ENCODE measurements at places on chromosomes 2 and 18.

DNA sequence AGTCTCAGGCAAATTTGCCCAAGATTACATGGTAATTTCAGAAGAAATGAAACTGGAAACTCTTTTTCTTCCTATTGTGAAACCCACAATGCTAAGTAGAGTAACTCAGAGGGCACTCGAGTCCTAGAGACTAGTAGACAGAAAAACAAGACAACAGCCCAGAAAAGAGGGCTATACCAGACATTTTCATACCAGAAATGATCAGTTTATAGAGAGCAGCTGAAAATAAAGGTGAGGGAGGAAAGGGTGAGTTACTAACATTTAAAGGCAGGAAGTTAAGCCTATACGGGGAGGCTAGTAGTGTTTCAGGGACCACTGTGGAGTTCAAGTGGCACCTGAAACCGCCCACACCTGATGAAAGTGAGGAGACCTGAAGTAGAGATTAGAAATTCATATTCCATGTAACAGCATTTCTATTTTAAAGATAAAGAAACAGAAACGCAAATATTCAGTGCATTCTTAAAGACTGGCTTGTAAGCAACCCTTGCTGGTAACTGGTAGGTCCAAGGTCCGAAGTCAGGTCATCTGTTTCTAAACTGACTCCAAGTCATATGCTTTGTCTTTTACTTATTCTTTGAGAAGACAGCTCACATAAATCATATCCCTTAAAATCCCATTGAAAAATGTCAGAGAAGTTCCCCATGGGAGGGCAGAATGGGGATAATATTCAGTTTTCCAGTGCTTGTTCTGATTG, 145.1 kb upstream of the ITGB6 start:
- DNase-seq: no peak

- DNase-seq: no peak
These were observed 150.1 kb downstream of the ANTXR1 start for GRCh38 chr2:69163109-69163508.

- no peak for DNase-seq
These were observed 193.4 kb upstream of the RMP24 start for GRCh38 chr18:35778850-35779627.

- DNase-seq: no peak
These were observed 48.3 kb downstream of the COL3A1 start for GRCh38 chr2:189022492-189022891.

DNA sequence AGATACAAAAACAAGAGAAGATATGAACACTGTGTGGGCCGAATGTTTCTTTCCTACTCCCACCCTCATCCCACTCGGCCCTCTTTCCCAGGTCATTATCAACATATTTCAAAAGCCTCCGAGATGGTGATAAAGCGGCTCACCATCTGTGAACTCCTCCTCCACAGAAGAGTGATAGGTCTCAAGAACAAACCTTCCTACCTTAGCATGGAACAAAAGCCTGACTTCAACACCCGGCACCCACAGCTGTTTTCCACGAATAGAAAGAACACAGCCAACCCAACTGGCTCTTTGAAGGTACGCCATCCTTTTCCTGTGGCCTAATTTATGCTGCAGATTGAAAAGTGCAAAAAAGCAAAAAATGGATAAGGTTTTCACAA, 28.8 kb downstream of the BCL2 start:
- DNase-seq: no peak

GRCh38 chr2:10980886-10981425, 69.2 kb downstream of the KCNF1 start:
- DNase-seq: no peak

GRCh38 chr2:2324565-2325101, 6.4 kb downstream of the MYT1L start:
- peak; percentile 47 for DNase-seq

DNA sequence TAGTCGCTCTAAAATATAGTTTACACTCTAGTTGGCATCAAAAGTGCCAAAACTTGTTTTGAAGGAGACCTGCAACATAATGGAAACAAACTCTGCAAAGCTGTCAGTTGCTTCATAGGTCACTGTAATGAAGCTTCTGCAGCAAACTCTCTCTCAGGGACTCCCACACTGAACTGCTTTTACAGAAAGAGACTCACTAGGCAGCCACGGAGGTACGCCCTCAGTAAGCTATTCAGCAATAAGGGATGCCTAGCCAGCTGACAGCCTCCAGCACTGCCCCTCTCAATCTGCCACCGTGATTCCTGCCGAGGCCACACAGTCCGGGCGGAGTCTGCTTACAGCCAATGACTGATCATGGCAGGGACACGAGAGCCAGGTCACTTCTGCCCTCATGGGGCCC, 51.1 kb downstream of the COLEC12 start:
- no peak for DNase-seq

DNA sequence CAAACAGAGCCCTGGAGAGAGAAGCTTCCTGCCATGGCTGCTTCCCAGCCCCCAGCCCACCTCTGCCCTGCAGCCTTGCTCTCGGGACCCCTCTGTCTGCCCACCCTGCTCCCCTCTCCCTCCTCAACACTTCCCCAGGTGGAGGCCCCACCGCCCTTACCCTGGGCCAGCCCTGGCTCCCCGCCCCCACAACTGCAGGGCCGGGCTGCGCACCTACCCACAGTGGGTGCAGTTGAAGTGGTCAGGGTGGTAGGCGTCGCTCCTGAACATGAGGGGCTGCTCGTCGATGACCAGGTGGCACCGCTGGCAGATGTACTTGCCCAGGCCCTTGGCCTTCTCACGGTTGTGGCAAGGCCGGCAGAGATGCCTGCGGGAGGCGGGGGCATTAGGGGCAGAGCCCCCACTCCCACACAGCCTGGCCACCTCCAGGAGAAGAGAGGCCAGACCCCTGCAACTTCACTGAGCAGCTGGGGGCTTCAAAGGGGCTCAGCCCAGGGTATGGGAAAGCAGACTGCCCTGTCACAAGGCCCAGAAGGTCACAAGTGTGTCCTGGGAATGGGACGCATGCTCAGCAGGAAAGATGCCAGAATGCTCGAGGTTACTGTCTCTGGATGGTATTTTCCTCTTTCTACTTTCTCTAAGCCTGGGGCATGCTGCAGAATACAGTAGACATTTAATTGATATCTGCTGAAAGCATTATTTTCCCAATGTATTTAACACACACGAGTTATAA, 3.1 kb upstream of the GPR17 start:
- no peak for DNase-seq

DNA sequence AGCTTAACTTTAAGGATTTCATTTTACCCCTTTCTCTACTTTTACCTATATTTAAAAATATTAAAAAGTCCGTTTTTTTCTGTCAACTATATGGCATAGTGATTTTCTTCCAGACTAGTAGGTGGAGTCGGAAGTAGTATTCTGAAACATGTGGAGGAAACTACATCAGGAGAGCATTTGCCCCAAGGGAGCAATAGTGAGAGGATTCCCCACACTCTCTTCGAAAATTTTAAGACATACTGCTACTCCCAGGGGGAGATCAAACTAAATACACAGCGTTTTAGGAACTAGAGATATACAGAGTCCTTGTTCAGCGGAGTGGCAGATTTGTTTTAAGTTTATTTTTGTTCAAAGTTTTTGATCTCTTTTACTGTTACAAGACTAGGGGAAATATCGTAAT, 40.6 kb downstream of the METAP1D start:
- no peak for DNase-seq
